CD8-positive, alpha-beta memory T cell (primary cell): ENCODE measurements at places on chromosomes 16 and 17. TPM values are rescaled to one million over a fixed set of nuclear protein-coding genes. Genes with fewer than 3 reads are reported as not detected.

DNA sequence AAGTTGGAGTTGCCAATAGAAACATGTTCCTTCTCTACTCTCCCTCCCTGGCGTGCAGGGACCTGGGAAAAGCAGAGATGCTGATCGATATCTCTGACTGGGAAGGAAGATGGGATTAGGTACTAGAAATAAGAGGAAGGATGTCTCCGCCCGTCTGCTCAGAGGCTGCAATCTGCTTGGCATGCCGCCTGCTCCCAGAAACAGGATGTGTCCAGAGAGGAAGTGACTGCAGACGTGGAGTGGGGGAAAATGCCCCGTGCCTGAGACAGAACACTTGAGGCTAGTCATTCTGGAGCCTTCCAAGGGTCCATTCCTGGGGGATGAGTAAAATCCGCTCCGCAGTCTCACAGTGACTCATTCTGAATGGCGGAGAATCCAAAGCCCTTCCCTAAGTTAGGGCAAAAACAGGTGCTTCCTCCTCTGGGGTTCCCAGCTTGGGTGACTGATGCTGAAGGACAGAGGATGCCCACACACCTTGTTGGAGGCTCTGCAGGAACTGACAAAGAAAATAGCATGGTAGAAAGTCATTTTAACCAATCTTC lies 45.0 kb upstream of the SMURF2 start:
- H3K27ac ChIP-seq, result no peak overlapping the region
- DNase-seq, result no peak
- peaks cover 47% of the 10 kb centered on the region for H3K4me1 ChIP-seq
- no peaks in the 10 kb centered on the region for H3K27me3 ChIP-seq

The USP43 gene
- 0.31 TPM for polyA plus RNA-seq

DNA sequence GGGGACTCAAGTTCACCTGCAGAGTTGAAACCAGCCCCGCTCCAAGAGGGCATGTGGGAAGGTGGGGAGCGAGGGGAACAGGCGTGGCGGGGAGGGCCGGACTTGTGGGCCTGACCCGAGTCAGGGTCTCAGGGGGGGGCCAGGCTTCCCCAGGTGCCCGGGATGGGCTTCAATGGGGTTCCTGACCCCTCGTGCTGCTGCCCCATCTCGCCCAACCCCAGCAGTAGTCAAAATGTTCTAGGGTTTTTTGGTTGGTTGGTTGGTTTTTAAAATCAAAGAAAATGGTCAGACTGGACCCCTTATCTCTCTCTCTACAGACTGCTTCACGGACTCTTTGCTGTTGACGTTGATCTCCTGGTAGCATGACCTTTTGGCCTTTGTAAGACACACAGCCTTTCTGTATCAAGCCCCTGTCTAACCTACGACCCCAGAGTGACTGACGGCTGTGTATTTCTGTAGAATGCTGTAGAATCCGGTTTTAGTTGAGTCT lies 69.5 kb downstream of the AMFR start:
- H3K36me3 ChIP-seq, result no peaks in the 10 kb centered on the region
- no peak for DNase-seq
- no peaks in the 10 kb centered on the region for H3K4me1 ChIP-seq
- peak overlapping the region; percentile 70 for H3K4me3 ChIP-seq

The BAIAP3 gene
- 8.3 TPM for polyA plus RNA-seq
